ENCODE measurements at places on chromosomes 7 and 10. TPM values are rescaled to one million over a fixed set of nuclear protein-coding genes. Genes with fewer than 3 reads are reported as not detected.

OR6B1 gene
- not detected for total RNA-seq

GRCh38 chr7:159104188-159104920 is 40.3 kb downstream of the VIPR2 start:
- DNase-seq, result no peak

DNA sequence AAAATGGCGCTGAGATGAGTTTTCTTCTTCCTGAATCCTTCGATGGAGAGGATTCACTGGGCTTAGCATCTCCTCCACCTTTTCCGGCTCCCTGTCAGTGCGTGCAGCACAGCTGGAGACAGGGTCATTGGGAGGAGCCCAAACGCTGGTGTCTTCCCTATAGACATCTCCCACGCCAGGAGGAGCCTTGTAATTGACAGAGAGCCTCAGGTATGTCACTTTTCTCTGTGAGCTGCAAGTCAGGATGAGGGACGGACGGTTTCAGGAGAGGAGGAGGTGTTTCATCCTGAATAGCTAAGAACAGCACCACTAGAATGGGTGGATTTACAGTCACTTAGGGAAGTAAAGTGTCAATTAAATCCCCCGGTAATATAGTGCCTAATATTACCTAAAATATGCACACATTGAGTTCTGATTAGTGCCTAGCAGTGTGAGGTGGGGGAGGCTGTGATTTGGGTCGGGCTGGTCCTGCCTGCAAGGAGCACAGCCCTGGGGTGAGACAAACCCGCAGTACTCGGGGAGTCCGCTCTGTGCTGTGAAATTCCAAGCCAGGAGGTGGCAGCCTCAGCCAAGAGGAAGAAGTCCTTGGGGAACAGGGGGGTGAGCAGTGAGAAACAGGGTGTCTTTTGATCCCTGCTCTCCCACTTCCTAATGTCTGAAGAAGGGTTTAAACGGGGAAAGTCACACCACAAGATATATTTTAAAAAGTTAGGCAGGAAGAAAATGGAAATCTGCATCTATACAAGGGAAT is 28.2 kb downstream of the IL15RA start:
- DNase-seq, result peak; percentile 44

GRCh38 chr7:155574556-155575290 is 28.4 kb upstream of the CNPY1 start:
- DNase-seq, result peak; percentile 74

DNA sequence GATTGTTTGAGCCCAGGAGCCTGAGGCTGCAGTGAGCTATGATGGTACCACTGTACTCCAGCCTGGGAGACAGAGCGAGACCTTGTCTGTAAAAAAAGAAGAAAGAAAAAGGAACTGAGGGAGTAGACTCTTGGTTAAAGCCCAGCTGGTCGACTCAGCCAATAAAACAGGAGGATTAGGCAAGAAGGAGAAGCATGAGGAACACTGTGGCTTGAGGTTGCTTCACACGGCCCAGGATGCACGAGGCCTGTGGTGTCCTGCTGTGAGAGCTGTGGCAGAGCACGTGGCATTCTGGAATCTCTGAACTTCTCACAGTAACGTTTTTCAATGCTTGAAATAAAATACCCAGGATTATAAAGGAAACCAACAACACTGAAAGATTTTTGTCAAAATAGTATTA is 93.3 kb downstream of the CUL2 start:
- peak; percentile 18 for DNase-seq

- DNase-seq, result no peak
These were observed 155.4 kb downstream of the LRMDA start for GRCh38 chr10:75586814-75587213.

Data from Daoy (cell line).